ENCODE measurements at places on chromosomes 2 and 18.

- DNase-seq, result no peak
These were observed 7.9 kb upstream of the TMX3 start for GRCh38 chr18:68722821-68723220.

GRCh38 chr2:65660340-65660739 lies 227.9 kb upstream of the SPRED2 start:
- no peak for DNase-seq

- no peak for DNase-seq
These were observed 87.4 kb upstream of the GPC1 start for GRCh38 chr2:240347949-240348500.

DNA sequence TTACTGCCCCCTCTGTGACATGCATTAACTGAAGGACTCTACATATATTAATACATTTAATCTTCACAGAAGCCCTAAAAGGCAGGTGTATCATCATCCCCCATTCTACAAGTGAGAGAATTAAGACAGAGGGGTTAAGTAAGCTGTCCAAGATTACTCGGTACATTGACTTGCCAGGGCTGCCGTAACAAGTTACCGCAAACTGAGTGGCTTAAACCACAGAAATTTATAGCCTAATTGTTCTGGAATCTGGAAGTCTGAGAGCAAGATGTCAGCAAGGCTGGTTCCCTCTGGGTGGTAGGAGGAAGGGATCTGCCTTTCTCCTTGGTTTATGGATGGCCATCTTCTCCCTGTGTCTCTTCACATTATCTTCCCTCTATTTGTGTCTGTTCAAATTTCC lies 605.5 kb downstream of the EPHA4 start:
- no peak for DNase-seq

DNA sequence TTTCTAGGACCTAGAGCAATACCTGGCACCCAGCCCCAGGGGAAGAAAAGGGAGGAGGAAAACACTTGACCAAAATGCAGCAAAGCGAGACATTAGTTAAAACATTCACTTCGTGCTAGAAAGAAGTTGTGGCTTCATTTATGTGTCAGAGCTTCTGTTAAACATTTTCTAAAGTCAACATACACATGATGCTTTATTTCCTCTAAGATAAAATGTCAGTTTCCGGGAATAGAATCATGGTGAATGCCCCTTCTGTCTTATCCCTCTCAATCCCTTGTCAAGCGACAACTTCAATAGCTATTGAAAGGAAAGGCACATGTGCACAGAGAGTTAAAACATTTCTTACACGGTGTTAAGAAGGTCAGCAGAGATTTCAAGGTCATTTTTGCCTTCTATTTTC lies 404.6 kb upstream of the CWC22 start:
- DNase-seq, result no peak

- DNase-seq, result no peak
These were observed 86.3 kb upstream of the PELI1 start for GRCh38 chr2:64230540-64230939.

GRCh38 chr2:239093952-239094351 lies 246.1 kb downstream of the TWIST2 start:
- DNase-seq, result no peak

DNA sequence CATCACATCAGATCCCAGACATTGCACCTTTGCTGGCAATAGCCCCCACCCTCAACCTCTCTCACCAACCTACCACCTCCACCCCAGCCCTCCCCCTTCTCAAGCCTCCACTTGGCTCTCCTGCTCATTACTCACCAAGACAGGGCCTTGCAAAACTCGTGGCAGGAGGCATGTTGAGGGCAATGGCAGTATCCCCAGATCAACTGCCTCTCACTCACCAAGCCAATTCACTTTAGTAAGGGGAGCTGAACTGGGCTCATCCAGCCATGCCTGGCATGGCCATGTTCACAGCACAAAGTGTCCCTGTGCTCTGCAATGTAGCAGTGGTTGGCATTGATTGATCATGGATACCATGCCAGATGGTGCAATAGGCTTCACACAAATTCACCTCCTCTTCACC lies 46.3 kb upstream of the TEX51 start:
- no peak for DNase-seq

DNA sequence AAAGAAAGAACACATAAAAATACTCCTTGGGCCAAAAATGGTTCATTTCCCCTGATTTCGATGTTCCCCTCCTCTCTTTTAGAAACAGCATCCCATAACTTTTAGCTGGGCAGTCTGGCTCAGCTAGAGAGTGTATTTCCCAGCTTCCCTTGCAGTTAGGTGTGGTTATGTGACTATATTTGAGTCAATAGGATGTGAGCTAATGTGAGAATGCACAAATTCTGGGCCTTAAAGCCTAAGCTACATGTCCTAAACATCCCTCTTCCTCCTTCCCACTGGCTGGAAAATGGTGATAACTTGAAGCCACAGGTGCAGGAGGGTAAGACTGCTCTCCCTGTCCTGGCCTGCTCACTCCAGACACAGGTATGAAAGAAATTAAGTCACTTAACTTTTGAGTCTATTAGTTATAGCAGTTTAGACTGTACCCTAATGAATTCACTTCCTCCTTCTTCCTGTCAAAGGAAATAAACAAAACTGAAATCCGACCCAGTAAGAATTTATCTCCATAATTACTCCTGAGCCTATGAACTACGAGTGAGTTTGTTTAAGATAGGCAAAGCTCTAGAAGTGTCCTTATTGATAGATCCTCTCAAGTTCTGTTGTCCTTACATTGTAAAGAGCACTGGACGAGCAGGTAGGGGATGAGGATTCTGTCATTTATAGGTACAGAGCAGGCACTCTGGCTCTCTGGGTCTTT lies 177.6 kb downstream of the MTX2 start:
- no peak for DNase-seq

DNA sequence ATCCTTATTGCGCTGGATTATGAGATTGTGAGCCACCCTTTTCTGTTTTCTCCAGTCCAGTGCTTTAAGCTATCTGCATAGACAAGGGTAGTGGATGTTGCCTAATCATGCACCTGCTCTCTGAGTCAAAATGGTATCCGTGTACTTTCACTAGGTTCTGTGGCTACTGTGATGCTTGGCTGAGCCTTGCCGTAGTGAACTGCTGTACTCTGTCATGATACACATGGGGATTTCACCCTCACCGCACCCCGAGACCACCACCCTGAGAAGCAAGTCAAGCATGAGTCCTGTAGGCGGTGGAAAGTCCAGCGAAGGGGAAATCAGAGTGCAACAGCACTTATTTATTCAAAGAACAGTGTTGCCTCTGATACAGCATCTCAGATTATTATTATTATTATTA lies 55.0 kb downstream of the ARHGAP25 start:
- no peak for DNase-seq

GRCh38 chr2:161981679-161982250 lies 92.2 kb downstream of the DPP4 start:
- DNase-seq, result no peak

- DNase-seq, result no peak
These were observed 173.4 kb downstream of the ANAPC1 start for GRCh38 chr2:111710613-111711012.

DNA sequence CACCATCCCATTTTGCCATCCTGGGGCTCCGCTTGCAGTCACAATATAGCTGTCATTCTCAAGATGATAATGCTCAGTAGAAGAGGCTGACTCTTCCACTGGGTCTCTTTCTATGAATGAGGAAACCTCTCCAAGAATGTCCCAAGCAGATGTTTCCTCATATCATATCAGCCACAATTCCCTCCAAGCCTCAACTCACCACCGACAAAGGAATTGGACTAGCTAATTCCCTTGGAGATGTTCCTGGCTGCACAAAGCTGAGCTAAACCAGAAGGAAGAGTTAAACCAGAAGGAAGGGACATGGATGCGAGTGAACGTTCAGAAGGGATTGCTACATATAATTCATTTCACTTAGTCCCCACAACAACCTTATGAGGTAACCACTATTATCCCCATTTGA lies 65.0 kb upstream of the NPAS2 start:
- DNase-seq, result no peak

DNA sequence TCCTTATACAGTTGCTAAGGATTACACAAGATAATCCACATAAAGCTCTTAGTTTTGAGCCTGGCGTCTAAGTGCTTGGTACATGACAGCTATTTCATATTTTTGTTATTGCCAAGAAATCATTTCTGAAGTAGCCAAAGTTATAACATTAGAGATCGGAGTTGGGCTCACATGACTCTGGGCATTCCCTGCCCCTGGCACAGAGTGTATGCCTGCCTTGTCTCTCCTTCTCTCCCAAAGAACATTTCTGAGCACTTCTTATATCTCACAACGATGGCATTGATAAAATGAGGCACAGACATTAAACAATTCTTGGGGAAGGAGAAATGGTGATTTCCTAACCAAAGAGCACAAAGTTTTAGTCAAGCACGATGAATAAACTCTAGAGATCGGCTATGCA lies 87.7 kb upstream of the DDX18 start:
- DNase-seq, result no peak

DNA sequence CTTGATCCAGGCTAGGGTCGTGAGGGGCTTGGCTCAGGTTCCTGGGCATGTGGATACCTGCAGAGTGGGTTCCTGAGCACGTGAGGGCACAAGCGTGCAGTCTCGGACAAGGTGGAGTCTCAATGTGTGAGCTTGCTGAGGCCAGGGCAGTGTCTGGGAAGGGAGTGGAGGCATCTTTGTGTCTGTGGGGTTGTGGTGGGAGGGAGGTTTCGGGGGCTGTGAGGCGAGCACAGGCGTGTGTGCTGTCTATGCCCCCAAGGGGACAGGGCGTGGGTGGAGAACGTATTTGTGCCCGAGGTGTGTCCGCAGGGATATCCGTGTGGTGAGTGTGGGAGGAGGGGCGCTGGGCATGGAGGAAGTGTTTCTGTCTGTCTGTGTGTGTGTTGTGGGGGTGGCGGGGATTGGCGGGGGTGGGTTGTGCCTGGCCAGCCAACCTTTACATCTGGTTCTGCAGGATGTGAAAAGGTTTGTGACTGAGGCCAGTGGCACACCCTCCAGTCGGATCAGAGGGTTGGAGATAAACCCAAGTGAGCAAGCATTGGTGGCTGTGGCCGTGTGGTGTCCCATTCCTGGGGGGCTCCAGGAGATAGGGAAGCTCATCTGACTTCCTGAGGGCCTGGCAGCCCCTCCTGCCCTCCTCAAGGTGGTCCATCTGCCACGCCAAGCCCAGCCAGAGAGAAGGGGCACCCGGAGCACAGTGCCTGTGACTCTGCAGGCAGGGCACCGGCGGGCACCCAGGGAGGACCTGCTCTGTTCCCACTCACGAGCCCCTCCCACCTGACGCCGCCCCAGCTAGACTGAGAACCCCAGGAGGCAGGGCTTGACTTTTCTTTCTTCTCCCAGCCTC lies 57.1 kb downstream of the ZFP36L2 start:
- no peak for DNase-seq

- DNase-seq, result no peak
These were observed 60.7 kb downstream of the SPATS2L start for GRCh38 chr2:200367155-200367554.

- DNase-seq, result no peak
These were observed 21.8 kb downstream of the COL6A3 start for GRCh38 chr2:237392186-237392585.

GRCh38 chr2:45483997-45484396 lies 127.1 kb downstream of the SRBD1 start:
- no peak for DNase-seq

- DNase-seq, result no peak
These were observed 633.9 kb upstream of the PKDCC start for GRCh38 chr2:41413813-41414485.

GRCh38 chr18:8381821-8382459 lies 227.3 kb upstream of the RAB12 start:
- DNase-seq, result no peak

DNA sequence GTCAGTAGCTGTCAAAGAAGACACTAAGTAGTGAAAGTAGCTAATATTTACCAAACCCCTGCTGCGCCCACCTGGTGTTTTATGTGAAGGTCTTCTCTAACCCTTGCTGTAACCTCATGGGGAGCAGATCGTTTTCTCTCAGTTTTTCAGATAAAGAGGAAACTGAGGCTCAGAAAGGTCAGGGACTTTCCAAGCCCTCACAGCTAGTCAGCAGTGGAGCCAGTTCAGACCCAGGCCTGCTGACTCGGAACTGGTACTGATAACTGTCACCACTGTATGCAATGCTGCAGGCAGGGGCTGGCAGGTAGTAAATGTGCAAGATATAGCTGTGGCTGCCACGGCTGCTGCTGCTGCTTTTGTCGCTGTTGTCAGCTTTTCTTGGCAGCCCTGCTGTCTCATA lies 69.1 kb downstream of the LRRFIP1 start:
- no peak for DNase-seq

DNA sequence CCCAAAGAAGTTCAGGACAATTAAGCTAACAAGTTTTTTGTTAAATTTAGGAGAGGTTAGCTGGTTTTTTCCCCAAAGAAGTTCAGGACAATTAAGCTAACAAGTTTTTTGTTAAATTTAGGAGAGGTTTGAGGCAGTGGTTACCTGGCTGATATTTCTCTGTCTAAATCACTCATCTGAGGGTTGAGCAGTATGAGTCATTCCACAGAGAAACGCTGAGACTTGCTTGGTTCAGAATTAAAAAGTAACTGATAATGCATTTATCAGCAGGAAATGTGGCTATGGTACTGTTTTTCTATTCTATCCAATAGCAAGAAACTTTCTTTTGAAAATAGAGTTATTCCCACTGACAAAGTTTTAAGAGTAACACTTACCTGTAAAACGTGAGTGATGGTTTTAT lies 22.8 kb upstream of the KIDINS220 start:
- DNase-seq, result no peak

DNA sequence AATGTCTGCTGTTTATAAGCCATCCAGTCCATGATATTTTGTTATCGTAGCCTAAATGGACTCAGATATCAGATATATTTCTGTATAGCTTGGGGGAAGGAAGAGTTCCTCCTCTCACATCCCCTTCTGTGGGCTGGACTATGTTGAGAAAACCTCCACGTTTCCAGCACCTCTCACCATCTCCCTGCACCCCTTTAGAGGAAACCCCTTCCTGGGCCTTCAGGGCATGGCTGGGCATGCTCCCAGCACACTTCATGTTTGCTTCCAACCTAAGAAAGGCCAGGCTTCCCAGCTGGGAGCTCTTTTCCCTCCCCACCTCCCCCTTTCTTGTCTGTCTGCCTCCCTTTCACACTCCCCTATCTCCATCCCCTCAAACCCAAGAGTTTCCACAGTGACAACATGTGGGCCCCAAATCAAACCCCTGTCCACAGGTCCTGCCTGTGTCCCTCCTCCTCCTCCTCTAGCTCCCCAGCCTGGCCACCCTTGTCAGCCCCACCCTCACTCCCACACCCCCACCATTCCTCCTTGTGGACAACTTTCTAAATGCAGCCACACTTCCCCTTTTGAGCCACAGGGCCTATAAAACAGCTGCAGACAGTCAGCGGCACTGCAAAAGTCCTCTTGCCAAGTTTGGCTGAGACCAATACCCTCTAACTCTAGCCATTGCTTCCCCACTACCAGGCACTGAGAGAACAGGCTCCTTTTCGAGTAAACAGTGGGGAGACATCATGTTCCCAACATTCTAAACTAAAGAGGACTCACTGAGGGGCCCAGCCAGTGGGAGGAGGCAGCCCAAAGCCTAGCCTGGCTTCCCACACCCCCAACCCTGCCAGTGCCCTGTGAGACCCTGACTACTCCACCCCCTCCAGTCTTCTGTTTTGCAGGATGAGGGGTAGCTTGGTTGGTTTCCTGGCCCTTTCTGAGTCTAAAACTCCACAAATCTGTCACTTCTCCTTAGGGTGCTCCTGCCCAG lies 120.5 kb downstream of the ZFP36L2 start:
- DNase-seq, result no peak
